ENCODE measurements at places on chromosomes 16 and 17. TPM values are rescaled to one million over a fixed set of nuclear protein-coding genes. Genes with fewer than 3 reads are reported as not detected.

Gene SLC38A8
- not detected for total RNA-seq

Gene ALOXE3
- total RNA-seq, result not detected

Gene NUDT7
- 2.7 TPM for total RNA-seq

Gene HS3ST3B1
- total RNA-seq, result 0.59 TPM

Gene KRT36
- total RNA-seq, result not detected

Gene YBX2
- 0.59 TPM for total RNA-seq

Gene CCL17
- not detected for total RNA-seq

Gene CD79B
- 0.65 TPM for total RNA-seq

Gene CMTR2
- 12.0 TPM for total RNA-seq

Gene TOX3
- 3.2 TPM for total RNA-seq

Gene DRC3
- 3.0 TPM for total RNA-seq

Gene CIBAR2
- not detected for total RNA-seq

Gene KRT33B
- total RNA-seq, result not detected

Gene TM4SF5
- 0.31 TPM for total RNA-seq

Gene TERB1
- total RNA-seq, result not detected

Gene SEC14L5
- 0.22 TPM for total RNA-seq

Gene ESRP2
- total RNA-seq, result 34.5 TPM

Gene EVPLL
- total RNA-seq, result not detected

Gene ZNF624
- total RNA-seq, result 1.0 TPM

Gene NT5C3B
- total RNA-seq, result 24.2 TPM

Gene PMFBP1
- total RNA-seq, result 2.2 TPM

Gene G6PC1
- 0.28 TPM for total RNA-seq

Gene BAIAP3
- total RNA-seq, result 6.2 TPM

Gene P3H4
- 15.7 TPM for total RNA-seq

Gene PDE6G
- not detected for total RNA-seq

Gene SULT1A2
- 0.64 TPM for total RNA-seq

Gene SBK1
- 2.8 TPM for total RNA-seq

Gene PNPO
- 18.9 TPM for total RNA-seq

Gene KRTAP3-1
- not detected for total RNA-seq

Gene SECTM1
- 0.74 TPM for total RNA-seq

Gene TMEM98
- 47.3 TPM for total RNA-seq

Gene ASGR2
- total RNA-seq, result 0.63 TPM

Gene ACSM2A
- total RNA-seq, result not detected

Gene COIL
- total RNA-seq, result 5.9 TPM

Gene ZDHHC7
- 18.6 TPM for total RNA-seq

Gene SLC13A2
- not detected for total RNA-seq

Gene GAS7
- 22.9 TPM for total RNA-seq

Gene GPR179
- total RNA-seq, result 0.12 TPM

Gene KRTAP16-1
- not detected for total RNA-seq

Gene COTL1
- 18.1 TPM for total RNA-seq

Gene CCL3
- total RNA-seq, result 0.51 TPM
